ENCODE measurements at places on chromosomes 5 and 9. TPM values are rescaled to one million over a fixed set of nuclear protein-coding genes. Genes with fewer than 3 reads are reported as not detected.

The CACNA1B gene
- not detected for total RNA-seq

The LVRN gene
- 2.6 TPM for total RNA-seq

GRCh38 chr9:114921171-114921570 is 9.2 kb downstream of the TNFSF8 start:
- no peak for DNase-seq

DNA sequence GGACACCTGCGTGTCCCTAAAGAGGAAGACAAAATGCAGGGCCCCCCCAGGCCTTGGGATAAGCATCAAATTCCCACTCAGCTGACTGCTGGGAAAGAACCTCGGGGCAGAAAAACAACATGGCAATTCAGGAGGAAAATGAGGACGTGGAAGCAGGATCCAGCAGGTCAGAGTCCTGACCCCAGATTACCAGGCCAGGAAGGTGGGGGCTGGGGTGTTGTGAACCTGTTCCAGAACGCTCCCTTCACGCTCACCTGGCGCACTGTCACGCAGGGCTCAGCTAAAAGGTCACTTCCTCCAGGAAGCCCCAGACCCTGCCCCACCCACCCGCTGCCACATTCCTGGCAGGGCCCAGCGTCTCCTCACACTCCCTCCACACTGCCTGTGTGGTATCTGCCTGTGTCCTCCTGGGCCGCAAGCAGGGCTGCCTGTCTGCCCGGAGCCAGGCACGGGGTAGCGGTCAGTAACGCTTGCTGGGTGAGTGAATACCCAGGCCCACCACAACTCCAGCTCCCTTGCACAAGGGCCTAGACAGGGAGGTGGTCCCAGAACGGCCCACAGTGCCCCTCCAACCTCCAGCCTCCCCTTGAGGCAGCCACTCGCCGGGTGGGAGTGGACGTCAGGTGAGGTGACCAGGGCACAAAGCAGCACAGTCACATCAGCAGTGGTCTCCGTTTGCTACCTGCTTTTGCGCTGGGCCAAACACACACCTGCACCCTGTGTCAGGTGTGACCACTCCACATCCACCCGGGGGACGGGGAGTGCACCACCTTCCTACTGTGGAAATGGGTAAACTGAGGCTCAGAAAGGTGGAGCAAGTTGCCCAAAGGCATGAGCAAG is 18.1 kb downstream of the VAV2 start:
- no peak for DNase-seq

- no peak for DNase-seq
Observed at GRCh38 chr9:135117281-135117680, 29.8 kb downstream of the OLFM1 start.

DNA sequence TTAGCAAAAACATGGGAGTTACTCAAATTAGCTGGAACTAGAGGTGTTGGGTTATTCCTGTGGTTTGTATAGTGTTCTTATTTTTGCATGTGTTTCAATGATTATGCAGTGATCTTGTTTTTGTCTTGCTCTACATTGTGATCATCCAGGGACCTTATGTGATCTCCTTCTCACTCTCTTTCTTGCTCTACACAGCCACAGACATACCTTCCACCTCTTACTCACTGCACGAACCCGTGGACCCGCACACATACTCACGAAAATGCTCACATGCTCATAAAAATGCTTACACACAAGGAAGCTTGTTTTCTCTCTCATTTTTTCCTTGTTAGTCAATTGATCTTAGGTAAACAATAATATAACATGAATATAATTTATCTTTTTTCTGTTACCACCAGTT is 187.1 kb downstream of the KDM4C start:
- no peak for DNase-seq

DNA sequence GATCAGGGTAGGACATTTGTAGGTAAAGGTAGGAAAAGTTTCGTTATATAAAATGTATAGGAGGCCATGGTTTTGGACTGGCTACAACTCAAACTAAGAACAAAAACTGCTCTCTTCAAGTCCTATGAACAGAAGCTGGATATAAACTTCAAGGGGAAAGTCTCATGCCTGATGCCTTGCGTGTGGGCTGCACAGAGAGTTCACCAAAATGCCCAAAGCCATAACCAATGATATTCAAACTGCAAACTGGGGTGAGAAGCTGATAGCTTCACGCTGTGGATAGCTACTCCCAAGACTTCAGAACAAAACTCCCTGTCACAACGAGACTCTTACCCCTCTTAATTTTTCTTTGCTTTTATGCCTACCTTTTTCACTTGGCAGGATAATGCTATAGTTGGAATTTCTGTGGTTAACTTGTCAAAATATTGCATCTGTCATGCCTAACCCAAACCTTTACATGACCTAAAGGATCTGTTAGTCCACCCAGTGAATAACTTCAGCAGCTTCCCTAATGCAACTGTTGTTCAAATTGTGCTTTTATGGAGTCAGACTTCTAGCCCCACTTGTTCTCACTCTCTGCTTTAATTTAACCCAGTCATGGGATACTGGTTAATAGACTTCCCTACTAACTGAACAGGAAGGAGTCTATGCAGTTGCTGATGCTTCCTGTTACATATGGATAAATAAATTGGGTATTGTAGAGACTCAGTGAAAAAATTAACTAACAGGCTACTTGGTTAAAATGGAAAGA is 71.9 kb downstream of the SFXN1 start:
- DNase-seq, result no peak

- no peak for DNase-seq
Observed at GRCh38 chr9:98150721-98151120, 31.7 kb upstream of the TRIM14 start.

GRCh38 chr9:928363-929042 is 48.0 kb upstream of the DMRT3 start:
- DNase-seq, result no peak

DNA sequence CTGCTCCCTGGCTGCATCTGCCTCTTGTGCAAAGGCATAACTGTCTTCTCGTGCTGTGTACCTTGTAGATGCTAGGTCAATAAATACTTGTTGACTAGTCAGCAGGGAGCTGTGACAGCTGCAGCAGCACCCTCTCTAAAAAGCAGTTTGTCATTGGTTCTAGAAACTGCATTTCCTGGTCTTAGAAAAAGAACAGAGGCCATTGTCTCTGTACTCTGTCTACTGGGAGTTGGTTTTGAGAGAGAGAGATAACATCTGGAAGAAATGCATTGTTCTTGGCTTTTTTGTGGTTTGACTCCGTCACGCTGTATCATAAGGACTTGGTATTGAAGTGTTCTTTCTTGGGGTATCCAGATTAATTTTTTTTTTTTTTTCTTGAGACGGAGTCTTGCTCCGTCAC is 32.3 kb downstream of the SH3GLB2 start:
- no peak for DNase-seq
